ENCODE measurements at places on chromosomes 12 and 14.

DNA sequence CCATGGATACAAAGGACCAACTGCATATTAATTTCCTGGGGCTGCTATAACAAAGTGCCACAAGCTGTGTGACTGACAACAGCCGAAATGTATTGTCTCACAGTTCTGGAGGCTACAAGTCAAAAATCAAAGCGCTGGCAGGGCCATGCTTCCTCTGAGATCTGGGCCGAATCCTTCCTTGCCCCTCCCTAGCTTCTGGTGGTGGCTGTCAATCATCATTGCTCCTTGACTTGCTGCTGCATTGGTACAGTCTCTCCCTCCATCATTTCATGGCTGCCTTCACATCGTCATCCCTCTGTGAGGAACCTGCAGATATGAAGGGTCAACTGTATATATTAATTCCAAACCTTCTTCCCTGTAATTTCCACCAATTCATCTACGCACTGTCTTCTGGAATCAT lies 118.3 kb downstream of the EXOC5 start:
- no peak for DNase-seq

- no peak for DNase-seq
These were observed at the start of gene DEGS2 for GRCh38 chr14:100159094-100159864. Gene DEGS2 (minus strand): TSS chr14:100159645. CDS start chr14:100159587, 58 bp downstream.

- DNase-seq, result no peak
These were observed 223.2 kb upstream of the RTL1 start for GRCh38 chr14:101126731-101127130.

DNA sequence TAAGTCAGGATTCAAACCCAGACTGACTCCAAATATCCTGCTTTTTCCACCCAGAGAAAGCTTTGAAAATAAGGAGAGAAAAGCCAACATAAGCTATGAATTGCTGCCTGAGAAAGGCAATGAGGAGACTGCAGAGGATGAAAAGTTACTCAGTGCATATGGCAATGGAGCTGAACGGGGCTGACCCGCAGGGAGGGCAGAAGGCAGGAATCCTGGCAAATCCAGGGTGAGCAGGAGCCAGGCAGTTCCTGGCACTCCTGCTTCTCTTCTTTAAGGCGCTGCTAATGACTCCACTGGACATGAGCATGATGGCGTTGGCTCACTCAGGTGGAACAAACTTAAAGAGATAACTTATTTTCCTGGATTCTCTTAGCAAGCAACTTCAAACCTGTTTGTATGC lies 95.2 kb upstream of the TMCC3 start:
- DNase-seq, result no peak

DNA sequence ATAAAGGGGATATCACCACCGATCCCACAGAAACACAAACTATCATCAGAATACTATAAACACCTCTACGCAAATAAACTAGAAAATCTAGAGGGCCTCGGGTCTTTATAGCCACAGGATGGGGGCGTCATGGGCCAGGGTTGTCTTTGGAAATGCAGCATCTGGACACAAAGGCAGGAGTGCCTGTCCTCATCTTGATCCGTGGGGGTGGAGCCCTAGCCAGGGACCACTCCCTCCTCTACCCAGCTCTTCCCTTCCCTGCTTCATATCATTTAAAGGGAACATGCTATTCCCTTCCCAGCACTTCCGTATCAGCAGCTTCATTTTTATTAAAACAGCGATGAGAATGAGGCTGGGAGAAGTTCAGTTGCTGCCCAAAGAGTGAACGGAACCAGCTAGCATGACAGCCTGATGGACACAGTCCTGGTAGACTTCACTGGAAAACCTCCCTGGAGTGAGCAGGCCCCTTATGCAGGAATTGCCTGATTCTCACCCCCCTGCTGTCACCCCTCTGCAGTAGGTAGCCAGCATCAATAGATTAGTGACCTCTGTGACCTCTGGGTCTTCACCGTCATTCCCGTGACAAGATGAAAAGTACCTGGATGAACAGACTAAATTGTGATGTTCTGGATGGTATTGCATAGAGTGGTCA lies 251.4 kb upstream of the RGS6 start:
- no peak for DNase-seq

DNA sequence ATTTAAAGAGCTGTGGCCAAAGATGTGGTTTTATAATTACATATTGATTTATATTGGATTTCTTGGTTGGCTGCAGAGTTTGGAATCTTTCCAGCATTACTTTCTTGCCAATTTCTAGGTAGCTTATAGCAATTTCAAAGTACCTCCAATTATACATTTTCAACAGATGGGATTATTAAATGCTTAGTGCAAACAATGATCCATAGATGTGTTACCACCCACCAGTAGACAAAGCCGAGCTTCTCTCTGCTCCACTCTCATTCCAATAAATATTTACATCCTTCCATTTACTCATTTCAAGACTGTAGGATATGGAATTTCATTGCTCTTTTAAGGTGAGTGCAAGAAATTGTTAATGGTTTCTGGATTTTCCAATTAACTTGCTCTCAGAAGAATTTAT lies 21.6 kb upstream of the TMCC3 start:
- DNase-seq, result no peak

GRCh38 chr12:50505675-50506530 lies 1.1 kb downstream of the DIP2B start:
- no peak for DNase-seq

GRCh38 chr14:41235466-41235865 lies 371.2 kb upstream of the LRFN5 start:
- DNase-seq, result no peak

GRCh38 chr14:65745396-65746190 lies 333.1 kb downstream of the FUT8 start:
- DNase-seq, result no peak

GRCh38 chr14:76245097-76245496 lies 93.4 kb downstream of the GPATCH2L start:
- no peak for DNase-seq

- DNase-seq, result no peak
These were observed 31.4 kb upstream of the AMN start for GRCh38 chr14:102891111-102891510.

DNA sequence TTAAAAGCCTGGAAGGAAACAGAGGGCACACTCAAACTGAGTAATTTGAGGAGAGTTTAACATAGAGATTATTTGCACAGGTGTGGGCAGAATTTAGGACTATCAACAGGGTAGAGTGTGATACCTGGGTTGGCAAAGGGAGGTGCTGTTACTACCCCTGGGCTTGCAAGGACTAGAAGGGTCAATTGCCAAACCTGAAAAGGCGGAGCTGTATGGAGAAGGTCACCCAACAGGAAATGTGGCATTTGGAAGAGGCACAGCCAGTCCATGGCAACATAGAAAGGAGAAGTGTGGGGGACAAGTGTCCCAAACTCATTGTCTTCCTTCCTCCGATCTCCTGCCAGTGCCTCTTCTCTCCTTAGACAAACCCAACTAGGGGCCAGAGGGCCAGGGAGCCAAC lies 21.6 kb upstream of the MED13L start:
- no peak for DNase-seq

DNA sequence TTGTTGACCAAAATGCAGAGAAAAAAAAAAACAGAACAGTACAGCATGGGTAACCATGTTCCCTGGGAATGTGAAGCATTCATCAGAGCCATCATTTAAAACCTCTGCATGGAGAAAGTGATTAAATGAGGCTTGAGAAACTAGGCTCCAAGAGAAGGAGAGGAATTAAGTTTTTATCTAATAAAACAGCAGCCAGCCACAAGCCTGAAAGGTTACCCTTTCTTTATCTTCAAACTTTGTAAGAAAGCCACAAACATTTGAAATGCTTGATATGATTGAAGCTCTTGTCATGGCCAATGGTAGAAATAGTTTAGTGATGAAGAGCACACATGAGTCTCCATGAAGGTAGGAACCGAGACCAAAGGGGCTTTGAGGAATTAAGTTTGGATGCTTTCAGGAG lies 144.9 kb upstream of the SYT1 start:
- DNase-seq, result no peak

GRCh38 chr14:67928375-67928774 lies 108.8 kb downstream of the RAD51B start:
- no peak for DNase-seq

DNA sequence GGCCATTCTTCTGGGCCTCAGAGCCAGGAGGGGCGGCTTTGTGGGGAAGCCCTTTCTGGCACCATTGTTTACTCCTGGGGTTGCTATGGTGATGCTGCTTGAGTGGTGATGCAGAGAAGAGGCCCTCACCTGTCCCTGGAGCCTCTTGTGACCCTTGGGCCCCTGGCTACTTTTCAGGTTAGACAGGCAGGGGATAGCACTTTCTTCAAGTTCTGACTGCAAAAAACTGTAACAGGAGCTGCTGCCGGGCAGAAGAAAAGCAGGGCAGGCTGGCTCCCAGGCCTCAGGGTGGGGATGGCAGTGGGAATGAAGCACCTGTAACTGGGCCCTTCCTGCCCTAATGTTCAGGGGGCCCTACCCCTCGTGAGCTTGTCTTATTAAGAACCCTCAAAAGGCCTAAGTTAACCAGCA lies at the start of gene TEX52:
TSS of gene TEX52 (minus strand) at position 19 of the 411 bp plus-strand sequence. CDS start at position 6, 13 bp downstream.
- no peak for DNase-seq

DNA sequence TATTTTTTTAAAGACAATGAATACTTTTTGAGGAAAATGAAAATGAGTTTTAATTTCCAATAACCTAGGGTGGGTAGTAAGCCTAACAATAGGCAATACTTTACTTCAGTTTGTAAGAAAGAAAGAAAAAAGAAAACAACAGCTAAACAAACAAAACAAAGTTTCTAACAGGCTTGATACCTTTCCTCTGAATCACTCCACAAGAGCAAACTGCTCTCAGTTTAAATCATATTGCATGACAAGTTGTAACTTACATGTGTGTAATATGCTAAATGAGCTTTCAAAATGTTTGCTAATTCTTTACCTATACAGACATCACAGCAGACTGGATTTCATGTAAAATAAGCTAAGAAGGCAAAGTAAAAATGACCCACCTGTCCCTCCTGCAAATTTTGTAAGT lies 6.7 kb upstream of the LMO3 start:
- no peak for DNase-seq

DNA sequence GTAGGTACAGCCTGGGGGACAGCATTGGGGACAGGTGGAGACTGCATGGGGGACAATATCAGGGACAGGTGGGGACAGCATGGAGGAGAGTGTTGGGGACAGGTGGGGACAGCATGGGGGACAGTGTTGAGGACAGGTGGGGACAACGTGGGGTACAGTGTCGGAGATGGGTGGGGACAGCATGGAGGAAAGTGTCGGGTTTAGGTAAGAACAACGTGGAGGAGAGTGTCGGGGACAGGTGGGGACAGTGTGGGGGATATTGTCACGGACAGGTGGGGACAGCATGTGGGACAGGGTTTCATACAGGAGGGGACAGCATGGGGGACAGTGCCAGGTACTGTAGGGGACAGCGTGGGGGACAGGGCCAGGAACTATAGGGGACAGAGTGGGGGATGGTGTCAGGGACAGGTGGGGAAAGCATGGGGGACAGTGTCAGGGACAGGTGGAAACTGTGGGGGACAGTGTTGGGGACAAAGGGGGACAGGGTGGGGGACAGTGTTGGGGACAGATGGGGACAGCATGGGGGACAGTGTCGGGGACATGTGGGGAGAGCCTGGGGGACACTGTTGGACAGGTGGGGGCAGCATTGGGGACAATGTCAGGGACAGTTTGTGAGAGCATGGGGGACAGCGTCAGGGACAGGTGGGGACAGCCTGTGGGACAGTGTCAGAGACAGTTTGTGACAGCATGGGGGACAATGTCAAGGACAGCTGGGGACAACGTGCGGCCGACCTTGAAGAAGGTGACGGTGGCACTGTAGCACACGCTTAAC lies 213.1 kb downstream of the TMEM121 start:
- DNase-seq, result no peak

All from activated naive CD4-positive, alpha-beta T cell (primary cell).